Epithelial cell of proximal tubule (primary cell): ENCODE measurements at places on chromosomes 6 and 20.

GRCh38 chr20:17533396-17533795 lies 2.2 kb upstream of the BFSP1 start:
- DNase-seq: no peak

GRCh38 chr6:110557199-110557598 lies 80.8 kb upstream of the SLC22A16 start:
- no peak for DNase-seq

DNA sequence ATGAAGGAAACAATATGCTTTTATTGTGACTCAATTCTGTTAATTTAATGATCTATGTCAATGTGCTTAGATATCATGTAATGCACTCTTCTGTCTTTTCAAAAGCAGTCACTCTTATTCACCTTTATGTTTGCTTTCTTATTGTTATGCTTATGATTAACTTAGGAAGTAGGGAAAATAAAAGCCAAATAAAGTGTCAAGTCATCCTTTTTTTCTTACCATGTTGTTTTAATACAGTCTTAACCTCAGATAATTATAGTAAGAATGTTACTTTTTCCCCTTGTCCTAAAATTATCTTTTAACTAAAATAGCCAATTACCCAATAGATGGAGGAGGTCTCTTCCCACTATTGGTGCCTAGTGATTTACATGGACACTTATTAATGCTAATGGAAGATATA lies 72.6 kb downstream of the TFAP2B start:
- no peak for DNase-seq

GRCh38 chr6:96299525-96299924 lies 222.1 kb upstream of the UFL1 start:
- DNase-seq: peak; percentile 20

DNA sequence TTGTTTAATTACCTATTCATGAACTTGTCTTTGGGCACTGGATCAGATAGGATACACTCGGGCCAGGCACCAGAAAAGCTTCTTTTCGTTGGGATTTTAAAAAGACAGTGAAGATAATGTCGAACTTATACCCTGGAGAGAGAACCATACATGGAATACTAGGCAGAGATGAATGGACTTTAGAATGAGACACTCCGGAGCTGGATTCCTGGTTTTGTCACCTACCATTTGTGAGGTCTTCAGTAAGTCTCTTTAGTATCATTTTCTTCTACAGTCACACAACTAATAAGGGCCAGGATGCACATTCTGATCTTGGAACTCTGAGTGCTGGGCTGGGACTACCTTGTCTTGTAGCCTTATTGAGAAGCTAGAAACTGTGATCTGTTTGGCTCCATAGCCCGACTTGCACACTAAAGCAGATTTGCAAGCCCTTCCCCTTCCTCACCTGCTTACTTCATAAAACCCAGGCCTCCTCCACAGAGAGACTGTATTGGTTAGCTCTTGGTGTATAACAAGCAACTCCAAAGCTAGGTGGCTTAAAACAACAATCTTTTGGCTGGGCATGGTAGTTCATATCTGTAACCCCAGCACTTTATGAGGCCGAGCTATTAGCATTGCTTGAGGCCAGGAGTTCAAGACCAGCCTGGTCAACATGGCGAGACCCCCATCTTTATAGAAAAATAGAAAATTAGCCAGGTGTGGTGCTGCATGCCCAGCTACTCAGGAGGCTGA lies 7.4 kb upstream of the IFT52 start:
- DNase-seq: no peak
